ENCODE measurements at places on chromosomes 11 and 22.

DNA sequence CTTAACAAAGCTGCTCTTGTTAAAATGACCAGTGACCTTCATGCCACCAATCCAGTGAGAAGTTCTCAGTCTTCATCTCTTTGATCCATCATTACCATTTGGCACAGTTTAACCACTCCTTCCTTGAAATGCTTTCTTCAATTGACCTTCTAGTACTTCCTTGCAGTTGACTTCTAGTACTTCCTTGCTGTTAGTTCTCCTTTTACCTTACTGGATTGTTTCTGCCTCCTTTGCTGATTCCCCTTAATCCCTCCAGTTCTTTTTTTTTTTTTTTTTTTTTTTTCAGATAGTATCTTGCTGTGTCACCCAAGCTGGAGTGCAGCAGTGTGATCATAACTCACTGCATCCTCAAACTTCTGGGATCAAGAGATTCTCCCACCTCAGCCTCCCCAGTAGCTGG is 66.0 kb upstream of the HORMAD2 start:
- no peak for DNase-seq

- no peak for DNase-seq
Observed at GRCh38 chr11:132171031-132171430, 800.6 kb downstream of the NTM start.

- DNase-seq: no peak
Observed at GRCh38 chr11:120066738-120067437, 71.0 kb downstream of the TRIM29 start.

- no peak for DNase-seq
Observed at GRCh38 chr11:112507281-112507680, 246.6 kb upstream of the PLET1 start.

GRCh38 chr11:58957922-58958321 is 18.6 kb downstream of the GLYATL1 start:
- DNase-seq: no peak

DNA sequence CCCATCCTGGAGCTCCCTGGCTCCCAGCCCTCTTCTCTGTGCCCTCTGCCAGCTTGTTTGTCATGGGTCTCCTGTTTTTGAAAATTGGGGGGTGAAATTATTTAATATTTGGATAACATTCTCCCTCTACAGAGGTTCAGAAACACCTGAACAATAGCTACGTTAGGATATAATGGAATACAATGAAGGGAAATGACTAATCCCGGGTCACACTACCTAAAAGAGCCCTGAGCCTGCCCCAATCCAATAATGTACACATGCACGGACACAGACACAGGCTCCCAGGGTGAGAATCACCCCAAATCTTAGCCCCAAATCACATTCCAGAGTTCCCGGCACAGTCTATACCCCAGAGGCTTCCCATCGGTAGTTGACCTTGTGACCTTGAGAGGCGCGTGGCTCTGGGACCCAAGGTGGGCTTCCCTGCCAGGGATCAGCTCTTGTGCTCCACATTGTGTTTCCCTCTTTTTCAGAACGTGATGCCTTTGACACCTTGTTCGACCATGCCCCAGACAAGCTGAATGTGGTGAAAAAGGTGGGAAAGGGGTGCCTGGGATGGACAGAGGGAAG is 135.5 kb downstream of the PARVA start:
- no peak for DNase-seq

DNA sequence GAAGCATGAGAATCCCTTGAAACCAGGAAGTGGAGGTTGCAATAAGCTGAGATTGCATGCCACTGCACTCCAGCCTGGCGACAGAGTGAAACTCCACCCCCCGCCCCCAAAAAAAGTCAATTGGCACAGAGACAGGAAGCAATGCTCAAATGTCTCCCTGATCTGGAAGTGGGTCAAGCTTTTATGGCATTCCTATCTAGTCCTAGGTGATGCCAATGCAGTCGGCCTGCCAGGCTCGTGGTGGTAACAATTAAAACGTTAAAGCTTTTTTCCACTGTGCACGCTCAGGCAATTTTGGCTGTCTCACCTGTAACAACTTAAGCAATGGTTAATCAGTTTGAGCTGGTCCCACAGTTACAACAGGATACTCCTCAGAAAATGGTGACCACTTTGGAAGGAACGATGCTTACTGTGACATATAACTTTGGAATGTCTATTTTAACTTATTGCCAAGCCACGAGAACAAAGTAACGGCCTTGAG is 18.9 kb upstream of the PISD start:
- DNase-seq: no peak

DNA sequence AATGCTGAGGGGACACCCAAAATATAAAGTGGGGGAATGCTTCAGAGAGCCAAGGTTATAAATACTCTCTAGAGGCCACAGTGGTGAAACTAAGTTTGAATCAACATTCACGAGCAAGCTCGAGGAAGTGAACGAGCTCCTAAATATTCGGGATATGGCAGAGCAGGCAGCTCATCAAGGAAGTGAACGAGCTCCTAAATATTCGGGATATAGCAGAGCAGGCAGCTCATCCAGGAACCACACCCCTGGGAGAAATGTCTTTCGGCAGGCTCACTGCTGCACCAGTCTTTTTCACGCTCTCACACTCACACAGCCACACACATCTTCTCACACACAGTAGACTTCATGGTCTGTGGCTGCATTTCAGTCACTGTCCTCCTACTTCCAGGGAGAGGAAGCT is 787.5 kb downstream of the OPCML start:
- no peak for DNase-seq

DNA sequence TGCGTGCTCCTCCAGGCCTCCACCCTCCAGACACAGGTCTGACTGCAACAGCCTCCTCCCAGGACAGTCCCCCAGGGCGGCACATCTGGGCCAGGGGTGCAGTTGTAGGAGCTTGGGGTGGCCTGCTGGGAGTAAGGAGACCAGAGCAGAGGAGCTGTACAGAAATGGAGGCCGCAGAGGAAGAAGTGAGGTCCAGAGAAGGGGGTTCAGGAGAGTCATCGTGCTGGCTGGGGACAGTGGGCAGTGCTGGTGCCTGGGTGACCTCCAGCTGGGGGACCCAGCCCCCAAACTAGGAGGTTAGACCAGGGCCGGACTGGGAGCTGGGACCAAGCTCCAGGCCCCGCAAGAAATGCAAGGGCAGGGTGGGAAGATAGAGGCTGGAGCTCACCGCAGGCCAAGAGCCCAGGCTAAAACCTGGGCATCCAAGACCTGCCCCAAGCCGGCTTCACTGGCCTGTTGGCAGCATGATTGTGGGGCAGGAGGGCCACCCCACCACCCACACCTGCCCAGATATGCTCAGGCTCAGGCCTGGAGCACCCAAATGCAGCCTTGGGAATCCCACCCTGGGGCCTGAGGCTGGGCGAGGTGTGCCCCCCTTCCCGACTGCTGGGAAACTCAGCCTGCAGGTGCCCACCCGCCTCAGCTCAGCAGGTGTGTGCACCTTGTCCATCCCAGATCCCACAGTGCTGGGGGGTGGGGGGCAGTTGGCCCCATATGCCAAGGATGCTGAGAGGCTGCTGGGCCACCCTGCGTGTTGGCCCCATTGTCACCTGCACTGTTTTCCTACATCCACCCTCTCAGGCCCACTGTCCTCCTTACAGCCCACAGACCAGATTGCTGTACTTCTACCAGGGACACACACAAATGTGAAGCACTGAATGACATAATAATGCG is 96.9 kb downstream of the MORC2 start:
- DNase-seq: no peak

GRCh38 chr11:11841116-11841722 is 553 bp upstream of the USP47 start:
- DNase-seq: no peak

- no peak for DNase-seq
Observed at GRCh38 chr11:113393501-113393985, 6.0 kb downstream of the ANKK1 start.

DNA sequence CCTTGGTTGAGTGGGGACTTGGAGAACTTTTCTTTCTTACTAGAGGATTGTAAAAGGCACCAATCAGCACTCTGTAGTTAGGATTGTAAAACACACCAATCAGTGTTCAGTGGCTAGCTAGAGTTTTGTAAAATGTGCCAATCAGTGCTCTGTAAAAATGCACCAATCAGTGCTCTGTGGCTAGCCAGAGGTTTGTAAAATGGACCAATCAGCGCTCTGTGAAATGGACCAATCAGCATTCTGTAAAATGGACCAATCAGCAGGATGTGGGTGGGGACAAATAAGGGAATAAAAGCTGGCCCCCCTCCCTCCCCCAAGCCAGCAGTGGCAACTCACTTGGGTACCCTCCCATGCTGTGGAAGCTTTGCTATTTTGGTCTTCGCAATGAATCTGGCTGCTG is 5.5 kb upstream of the DRG1 start:
- DNase-seq: no peak

- DNase-seq: peak; percentile 36
Observed at GRCh38 chr11:1310772-1311468, 1.5 kb upstream of the TOLLIP start.

GRCh38 chr11:96357794-96358193 is 14.8 kb upstream of the MAML2 start:
- no peak for DNase-seq

GRCh38 chr11:942823-943222 is 17.2 kb downstream of the AP2A2 start:
- no peak for DNase-seq

DNA sequence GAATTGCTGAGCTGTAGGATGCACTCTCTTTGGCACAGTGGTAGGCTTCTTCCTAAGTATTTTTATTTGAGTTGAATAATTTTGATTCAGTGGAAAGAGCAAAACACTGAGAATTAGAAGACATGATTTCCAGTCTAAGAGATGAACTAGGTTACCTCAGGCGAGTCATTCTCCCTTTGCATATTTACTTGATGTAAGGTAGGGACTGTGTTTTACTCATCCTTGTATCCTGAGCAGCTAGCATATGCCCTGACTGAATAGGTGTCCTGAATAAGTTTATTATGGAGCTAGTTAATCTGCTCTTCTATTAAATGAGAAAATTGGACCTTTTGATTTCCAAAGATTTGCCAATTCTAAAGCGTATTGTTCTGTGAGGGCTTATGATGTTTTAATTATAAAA is 50.7 kb downstream of the STIM1 start:
- no peak for DNase-seq

- no peak for DNase-seq
Observed at GRCh38 chr11:113831314-113831713, 44.1 kb downstream of the USP28 start.

DNA sequence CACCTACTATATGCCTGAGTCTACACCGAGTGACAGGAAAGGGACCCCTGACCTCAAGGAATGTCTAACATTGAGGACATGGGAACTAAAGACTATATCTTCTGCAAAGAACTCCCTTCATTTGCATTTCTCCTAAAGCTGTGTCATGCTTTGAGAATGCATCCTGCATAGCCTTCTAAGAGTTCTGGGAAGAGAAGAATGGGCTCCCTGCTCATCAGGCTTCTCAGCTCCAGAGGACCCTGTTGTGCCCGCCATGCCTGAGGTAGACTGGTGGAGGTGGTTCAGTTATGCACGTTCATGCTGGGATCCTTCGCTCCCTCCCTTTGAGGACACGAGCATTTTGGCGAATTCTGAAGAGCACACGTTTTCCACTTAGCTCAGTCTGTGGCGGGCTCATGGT is 63.3 kb downstream of the GRIK4 start:
- DNase-seq: no peak

DNA sequence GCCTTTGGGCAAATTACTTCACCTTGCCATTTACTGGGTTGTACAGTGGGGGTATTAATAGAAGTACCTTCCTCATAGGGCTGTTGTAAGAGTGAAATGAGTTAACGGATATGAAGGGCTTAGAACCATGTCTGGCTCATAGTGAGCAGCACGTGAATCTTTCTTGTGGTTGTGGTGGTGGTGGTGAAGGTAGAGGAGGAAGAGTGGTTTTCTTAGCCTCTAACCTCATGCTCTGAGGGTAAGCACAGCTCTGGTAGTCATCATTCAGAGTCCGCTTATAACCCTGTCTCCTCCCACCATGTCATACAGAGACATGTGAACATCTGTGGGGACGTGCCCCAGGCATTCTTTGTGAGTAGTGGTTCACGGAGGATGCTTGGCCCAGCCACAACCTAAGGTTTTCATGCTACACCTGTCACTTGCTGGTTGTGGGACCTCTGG is 43.6 kb downstream of the TEAD1 start:
- DNase-seq: no peak

- DNase-seq: no peak
Observed at GRCh38 chr11:90204832-90205646, 17.8 kb downstream of the CHORDC1 start.

DNA sequence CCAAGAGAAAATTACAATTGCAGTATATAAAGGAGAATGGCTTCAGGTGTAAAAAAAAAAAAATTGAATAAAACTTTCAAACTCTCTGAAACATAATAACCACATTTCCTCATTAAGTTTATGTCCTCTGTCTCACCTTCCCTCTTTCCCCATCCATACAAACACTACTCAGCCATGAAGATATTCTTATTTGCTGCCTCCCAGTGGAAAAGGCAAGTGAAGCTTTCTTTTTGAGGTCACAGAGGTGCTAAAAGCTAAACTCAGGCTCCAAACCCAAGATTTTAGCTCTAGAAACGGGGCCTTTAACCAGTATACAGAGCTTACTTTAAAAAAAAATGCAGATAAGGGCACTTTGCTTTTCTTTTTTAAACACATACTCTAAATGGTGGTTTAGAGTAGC is 1568.5 kb downstream of the FAM181B start:
- DNase-seq: no peak

DNA sequence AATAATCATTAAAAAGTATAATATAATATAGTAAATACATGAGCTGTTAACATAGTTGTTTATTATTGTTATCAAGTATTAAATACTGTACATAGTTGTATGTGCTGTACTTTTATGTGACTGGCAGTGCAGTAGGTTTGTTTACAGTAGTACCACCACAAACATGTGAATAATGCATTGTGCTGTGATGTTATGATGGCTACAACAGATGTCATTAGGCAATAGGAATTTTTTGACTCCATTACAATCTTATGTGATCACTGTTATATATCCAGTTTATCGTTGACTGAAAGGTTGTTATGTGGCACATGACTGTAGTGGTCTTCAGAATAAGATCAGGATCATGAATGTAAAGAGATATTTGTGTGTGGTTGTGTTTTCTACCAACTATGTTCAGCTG is 577.8 kb downstream of the JRKL start:
- no peak for DNase-seq

DNA sequence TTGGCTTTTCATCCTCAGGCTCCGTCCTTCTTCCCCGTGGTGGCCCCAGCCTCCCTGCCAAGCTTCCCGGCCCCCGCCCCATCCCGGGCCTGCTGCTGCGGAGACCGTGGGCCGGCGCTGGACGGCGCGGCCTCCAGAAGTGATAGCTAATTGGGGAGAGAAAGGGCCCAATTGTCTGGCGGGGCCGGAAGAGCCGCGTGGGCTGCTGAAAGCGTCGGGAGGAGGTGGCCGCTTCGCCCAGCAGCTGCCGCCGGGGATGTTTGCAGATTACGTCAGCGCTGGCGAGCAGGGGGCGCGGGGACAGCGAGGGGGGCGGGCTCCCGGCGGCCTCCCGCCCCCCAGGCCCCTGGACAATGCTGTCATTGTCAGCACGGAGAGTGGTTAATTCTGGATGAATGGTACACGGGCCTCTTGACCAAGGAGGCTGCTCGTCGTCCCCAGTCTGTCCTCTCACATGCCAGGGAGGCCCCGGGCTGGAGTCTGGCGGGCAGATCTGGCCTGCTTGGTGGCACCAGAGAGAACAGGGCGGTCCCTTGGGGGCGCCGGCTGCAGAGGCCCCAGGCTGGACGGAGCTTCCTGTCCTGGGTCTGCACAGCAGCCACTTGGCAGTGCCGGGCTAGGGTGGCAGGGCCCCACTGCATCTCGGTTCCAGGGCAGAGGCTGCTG is 1.6 kb downstream of the SMIM38 start:
- DNase-seq: no peak

Measured in stimulated activated CD8-positive, alpha-beta memory T cell treated with anti-CD3 and anti-CD28 coated beads, Interleukin-4, amount 100 ng/mL, for 1 hour (primary cell).